Stimulated activated CD4-positive, alpha-beta T cell treated with anti-CD3 and anti-CD28 coated beads, Interleukin-2, amount 100 ng/mL, for 48 hours (primary cell): ENCODE measurements at places on chromosomes 16 and 17.

GRCh38 chr16:22337849-22338635 is 36.4 kb downstream of the CDR2 start:
- DNase-seq, result no peak

GRCh38 chr17:65975878-65976277 is 216.1 kb downstream of the CEP112 start:
- DNase-seq, result no peak

- peak; percentile 35 for DNase-seq
Observed at GRCh38 chr16:10876799-10877341, at the start of gene CIITA. Gene CIITA, plus strand, starts transcription at chr16:10877202. Its CDS starts 129 bp downstream, at chr16:10877331.

GRCh38 chr16:78579020-78579419 is 479.6 kb downstream of the WWOX start:
- no peak for DNase-seq

DNA sequence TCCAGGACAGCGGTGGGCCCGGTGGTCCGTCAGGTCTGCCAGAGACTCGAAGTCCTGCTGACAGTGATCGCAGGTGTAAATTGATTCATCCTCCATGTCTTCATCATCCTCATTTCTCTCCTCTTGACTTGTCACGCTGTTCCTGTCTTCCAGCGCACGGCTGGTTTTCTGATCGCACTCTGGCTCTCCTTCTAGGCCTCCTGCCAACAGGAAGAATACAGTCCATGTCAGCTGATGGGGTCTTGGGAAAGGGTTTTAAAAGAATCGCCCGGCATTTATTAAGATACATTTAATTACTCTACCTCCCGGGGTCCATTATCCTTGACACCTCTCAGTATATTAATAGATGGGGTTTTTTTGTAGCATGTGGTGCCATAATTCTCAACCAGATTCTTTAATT is 125.1 kb downstream of the ZNF423 start:
- DNase-seq, result no peak

GRCh38 chr16:88552815-88553214 is 17.4 kb upstream of the ZC3H18 start:
- DNase-seq, result no peak

DNA sequence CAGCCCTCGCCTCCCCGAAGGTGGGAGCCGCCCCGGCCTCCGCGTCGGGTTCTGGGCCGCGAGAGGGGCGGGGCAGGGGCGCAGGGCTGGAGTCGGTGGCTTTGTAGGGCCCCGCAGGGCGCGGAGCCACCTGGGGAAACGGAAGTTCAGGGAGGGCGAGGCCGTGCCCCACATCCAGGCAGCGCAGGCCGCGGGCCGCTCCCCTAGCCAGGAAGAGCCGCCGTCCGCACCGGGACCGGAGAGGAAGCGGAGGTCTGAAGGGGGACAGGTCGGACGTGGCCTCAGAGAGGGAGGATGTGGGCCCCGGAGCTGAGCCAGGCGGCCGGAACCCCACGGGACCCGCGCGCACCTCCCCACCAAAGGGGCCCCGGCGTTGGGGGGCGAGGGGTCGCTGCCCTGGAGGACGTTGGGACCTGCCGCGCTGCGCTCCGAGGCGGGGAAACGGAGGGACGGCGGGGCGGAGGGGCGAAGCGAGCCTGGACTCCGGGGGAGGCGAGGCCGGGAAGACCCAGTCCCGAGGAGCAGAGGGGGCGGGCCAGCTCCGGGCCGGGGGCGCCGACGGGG is 482 bp upstream of the SLC16A3 start:
- DNase-seq, result no peak

DNA sequence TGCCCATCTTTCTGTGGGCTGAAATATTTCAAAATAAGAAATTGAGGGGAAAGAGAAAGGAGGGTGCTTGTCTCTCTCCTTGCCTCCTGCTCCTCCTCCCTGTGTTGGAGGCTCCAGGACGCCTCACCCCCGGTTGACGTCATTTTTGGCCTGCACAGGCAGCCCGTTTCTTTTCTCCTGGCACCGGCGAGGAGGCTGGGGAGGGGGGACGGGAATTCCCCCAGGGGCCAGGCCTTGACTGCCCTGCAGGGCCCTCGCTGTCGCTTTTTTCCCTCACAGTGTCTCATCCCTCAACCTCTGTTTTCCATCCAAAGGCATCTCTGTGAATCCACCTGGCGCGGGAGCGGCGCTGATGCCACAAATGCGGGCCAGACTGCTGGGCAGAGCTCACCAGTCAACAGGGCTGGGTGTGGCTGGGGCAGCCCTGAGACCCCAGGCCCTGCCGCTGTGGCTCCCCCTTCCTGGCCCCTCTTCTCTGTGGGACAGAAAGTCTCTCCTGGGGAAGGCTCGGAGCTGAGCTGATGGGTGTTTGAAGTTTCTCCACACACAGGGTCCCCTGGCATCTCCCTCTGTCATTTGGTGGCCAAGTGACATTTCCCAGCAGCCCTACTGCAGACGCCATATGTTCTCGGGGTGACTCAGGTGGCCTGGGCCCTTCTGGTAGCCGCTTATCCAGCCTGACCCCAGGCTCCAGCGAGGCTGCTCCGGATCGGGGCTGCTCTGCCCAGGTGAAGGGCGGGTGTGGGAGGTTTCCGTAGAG is 16.0 kb downstream of the CENPX start:
- no peak for DNase-seq

GRCh38 chr17:30021708-30022317 is 80.4 kb downstream of the EFCAB5 start:
- peak; percentile 13 for DNase-seq

- no peak for DNase-seq
Observed at GRCh38 chr17:82214012-82214628, 1.5 kb upstream of the CCDC57 start.

GRCh38 chr16:11128211-11129141 is 127.5 kb downstream of the SOCS1 start:
- no peak for DNase-seq

GRCh38 chr16:23255000-23255399 is 47.1 kb upstream of the SCNN1B start:
- no peak for DNase-seq

- no peak for DNase-seq
Observed at GRCh38 chr17:38507436-38507835, 79.2 kb downstream of the ARHGAP23 start.

GRCh38 chr16:83312015-83312717 is 495.6 kb upstream of the HSBP1 start:
- no peak for DNase-seq

GRCh38 chr16:25064937-25065336 is 46.6 kb upstream of the LCMT1 start:
- no peak for DNase-seq

GRCh38 chr17:10605221-10605783 is 51.8 kb downstream of the MYH3 start:
- no peak for DNase-seq

DNA sequence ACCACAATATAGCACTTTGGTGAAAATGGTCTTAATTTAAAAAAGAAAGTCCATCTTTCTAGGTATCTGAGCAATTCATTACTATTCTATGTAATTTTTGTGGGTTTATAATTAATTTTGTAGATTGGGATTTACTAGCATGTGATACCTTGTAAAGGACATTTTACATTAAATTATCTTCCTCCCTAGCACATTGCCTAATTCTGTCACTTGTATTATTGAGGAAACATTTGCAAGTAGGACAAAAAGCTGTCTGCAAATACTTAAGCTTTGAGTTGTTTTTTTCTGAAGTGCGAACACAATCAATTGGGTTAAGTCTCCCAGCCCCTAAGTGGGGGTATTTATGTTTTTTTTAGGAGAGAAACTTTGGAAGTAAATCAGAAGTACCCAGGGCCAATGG is 167.0 kb downstream of the PRKCA start:
- DNase-seq, result no peak

GRCh38 chr17:44307387-44308186 is 814 bp upstream of the RUNDC3A start:
- no peak for DNase-seq

GRCh38 chr16:69424935-69425784 is 741 bp downstream of the CYB5B start:
- DNase-seq, result no peak

- peak; percentile 54 for DNase-seq
Observed at GRCh38 chr17:58587713-58588117, 73.3 kb upstream of the MTMR4 start.

- no peak for DNase-seq
Observed at GRCh38 chr17:65287040-65287439, 149.9 kb downstream of the RGS9 start.

- DNase-seq, result no peak
Observed at GRCh38 chr16:79519448-79519847, 81.1 kb downstream of the MAF start.

DNA sequence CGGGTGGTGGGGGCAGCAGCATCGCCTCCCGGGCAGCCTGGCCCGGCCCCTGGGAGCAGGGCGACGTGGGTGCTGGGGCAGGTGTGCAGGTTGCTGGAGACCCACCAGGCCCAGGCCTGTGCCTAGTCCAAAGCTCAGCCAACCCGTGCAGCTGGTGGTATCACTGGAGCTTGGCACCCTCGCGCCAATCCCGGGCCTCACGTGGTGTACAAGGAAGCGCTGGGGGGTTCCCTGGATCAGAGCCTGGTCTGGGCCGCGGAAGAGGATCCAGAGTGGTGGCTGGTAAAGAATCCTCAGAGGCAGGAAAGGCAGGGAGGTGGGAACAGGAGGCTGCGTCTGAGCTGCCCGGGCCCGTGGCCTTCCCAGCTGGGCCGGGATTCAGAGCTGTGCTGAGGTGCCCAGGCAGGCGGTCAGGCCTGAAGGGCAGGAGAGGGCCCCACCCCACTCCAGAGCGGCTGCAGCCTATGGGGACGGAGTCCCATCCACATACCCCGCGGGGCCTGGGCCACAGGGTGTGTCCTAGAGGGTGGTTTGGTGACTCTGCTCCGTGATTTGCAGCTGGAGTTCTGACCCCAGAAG is 36.2 kb downstream of the ZFPM1 start:
- no peak for DNase-seq

GRCh38 chr17:3647769-3648555 is 11.4 kb downstream of the CTNS start:
- DNase-seq, result peak; percentile 43

- no peak for DNase-seq
Observed at GRCh38 chr17:38730526-38731379, 612 bp downstream of the CISD3 start.

- DNase-seq, result peak; percentile 75
Observed at GRCh38 chr17:17839791-17840707, 3.3 kb upstream of the SREBF1 start.

DNA sequence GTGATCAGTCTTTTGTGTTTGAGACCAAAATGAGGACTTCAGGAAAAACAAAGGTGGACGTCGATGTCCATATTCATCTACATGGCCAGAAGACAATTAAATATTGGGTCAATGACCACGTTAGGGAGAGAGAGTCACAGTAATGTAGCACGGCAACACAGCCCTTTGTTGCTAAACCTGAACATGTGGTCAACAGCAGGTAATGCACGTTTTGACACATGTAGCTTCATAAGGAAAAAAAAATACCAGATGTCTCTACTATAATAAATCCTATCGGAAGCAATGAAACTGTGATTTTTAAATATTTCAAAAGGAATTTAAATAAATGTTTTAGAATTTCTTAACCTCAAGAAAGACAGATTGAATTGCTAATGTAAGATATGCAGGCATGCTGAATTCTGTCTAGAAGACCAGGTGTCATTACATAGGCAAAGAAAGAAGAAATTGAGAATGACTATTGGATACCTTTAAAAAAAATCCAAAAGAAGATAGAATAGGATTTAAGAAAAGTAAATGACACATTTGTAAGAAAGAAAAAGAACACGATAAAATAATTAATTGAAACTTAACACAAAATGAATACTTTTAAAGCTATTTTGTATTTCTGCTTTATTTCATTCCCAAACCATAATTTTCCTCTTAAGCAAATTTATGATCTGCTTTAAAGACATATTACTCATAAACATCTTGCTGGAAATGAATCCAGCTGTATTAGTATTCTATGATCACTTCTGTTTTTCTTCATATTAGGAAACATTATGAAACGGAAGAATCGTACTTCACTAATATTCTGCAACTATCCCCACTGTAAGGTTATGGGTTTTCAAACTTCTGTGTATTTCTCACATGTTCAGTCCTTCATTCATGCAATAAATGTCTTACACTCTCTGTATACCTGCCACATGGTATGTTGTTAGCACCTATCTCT is 30.1 kb downstream of the ABCA8 start:
- no peak for DNase-seq

GRCh38 chr16:26889740-26890139 is 177.0 kb upstream of the C16orf82 start:
- DNase-seq, result no peak

DNA sequence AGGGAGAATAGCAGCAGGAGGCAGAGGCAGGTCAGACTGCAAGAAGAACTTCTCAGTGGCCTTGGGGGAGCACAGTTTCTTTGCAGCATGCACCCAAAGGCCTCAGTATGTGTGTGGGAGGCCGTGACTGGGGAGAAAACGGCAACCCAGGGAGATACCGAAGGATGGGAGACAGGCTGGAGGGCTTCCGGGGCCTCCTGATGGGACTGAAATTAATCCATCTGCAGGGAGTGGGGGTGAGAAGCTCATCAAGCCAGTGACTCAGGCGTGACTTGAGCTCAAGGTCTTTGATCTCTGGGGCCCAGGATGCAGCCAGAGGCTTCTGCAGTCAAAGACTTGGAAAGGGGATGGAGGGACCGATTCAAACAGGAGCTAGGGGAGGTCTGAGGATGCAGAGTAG is 5.1 kb upstream of the C17orf113 start:
- DNase-seq, result no peak
